IMR-90 (cell line): ENCODE measurements at places on chromosomes 12 and 14. TPM values are rescaled to one million over a fixed set of nuclear protein-coding genes. Genes with fewer than 3 reads are reported as not detected.

DNA sequence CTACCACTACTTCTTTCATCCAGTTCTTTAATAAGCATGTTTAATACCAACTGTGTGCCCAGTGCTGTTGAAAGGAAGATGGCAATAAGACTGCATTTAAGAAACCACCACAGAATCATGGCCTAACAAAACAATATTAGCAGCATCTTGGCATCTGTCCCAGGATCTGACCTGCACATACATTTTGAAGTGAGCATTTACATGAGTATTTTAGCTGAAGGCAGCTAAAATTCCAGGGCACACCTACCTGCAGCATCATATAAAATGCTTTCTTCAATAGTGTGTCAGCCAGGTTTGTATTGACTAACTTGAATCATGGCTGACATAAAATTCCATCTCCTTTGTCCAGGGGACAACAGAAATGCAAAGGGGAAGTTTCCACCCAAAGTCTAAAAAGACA, 65.0 kb upstream of the ARHGAP5 start:
- no peak overlapping the region for H3K4me3 ChIP-seq
- peaks cover 4% of the 10 kb centered on the region for H3K27me3 ChIP-seq
- H3K27ac ChIP-seq = no peak overlapping the region
- H3K36me3 ChIP-seq = no peaks in the 10 kb centered on the region

- no peak for DNase-seq
- H3K4me3 ChIP-seq = no peak overlapping the region
- no peak overlapping the region for H3K27ac ChIP-seq
- H3K36me3 ChIP-seq = no peaks in the 10 kb centered on the region
- no peaks in the 10 kb centered on the region; the same call in 1 of the 2 replicates for H3K27me3 ChIP-seq
Observed at GRCh38 chr12:95351748-95352147, 122.2 kb upstream of the METAP2 start.

DNA sequence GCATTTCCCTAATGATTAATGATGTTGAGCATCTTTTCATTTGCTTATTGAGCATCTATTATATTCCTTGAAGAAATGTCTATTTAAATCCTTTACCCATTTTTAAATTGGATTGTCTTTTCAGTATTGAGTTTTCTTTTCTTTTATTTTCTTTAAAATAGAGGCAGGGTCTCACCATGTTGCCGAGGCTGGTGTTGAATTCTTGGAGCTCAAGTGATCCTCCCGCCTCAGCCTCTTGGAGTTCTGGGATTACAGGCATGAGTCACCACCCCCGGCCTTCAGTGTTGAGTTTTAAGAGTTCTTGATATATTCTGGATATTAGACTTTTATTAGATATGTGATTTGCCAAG, 73.3 kb upstream of the HECTD1 start:
- H3K27me3 ChIP-seq = no peaks in the 10 kb centered on the region
- H3K27ac ChIP-seq = no peak overlapping the region
- DNase-seq = no peak

DNA sequence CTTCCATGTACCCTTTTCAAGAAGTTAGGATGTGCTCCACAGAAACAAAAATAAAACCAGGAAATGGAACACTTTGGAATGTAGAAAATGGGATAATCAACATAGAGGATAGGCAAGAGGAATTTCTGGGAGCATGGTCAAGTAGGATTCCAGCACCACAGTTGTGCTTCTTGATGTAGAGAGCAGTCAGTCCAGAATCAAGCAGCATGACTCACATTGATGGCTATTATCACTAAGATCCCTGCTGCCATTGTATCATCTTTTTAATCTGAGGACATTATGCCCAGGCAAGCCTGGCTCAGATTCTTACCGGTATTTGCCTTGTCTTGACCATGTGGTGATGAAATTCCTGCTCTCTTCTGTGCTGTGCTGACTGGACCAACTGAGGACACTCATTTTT, 5.7 kb downstream of the ETFRF1 start:
- peak; percentile 77 for DNase-seq
- H3K4me3 ChIP-seq = no peak overlapping the region
- H3K36me3 ChIP-seq = peaks cover 5% of the 10 kb centered on the region
- peak overlapping the region; percentile 53; the same call in 1 of the 2 replicates for H3K27ac ChIP-seq
- H3K27me3 ChIP-seq = no peaks in the 10 kb centered on the region
- H3K4me1 ChIP-seq = peaks cover 10% of the 10 kb centered on the region; the same call in 1 of the 2 replicates

- H3K36me3 ChIP-seq = no peaks in the 10 kb centered on the region
- peaks cover 16% of the 10 kb centered on the region for H3K27me3 ChIP-seq
- peaks cover 2% of the 10 kb centered on the region; the same call in 1 of the 2 replicates for H3K4me1 ChIP-seq
- H3K27ac ChIP-seq = no peak overlapping the region
Observed at GRCh38 chr14:36671149-36671548, 9.5 kb downstream of the PAX9 start.

DNA sequence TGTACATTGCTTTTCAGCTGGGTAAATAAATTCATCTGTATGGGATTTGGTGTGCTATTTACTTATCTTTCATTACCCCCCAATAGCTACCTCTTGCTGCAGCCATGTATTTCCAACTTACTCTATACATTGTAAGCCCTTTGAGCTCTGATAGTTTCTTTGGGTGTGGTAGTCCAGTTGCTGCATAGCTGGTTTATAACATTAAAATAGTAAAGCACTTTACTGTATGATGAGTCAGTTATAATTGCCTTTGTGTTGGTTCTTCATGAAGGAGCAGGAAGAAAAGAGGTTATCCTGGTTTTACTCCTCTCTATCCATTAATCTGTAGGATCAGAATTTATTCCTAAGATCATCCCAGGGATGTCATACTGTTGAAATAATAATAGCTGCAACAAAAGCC, 15.7 kb downstream of the TBC1D30 start:
- H3K27me3 ChIP-seq = peaks cover 8% of the 10 kb centered on the region
- no peak for DNase-seq
- H3K27ac ChIP-seq = no peak overlapping the region
- H3K36me3 ChIP-seq = no peaks in the 10 kb centered on the region
- no peaks in the 10 kb centered on the region for H3K4me1 ChIP-seq

- peak; percentile 32 for DNase-seq
- no peaks in the 10 kb centered on the region for H3K36me3 ChIP-seq
- no peak overlapping the region for H3K4me3 ChIP-seq
Observed at GRCh38 chr14:54299410-54300363, 97.1 kb upstream of the CDKN3 start.

GRCh38 chr14:79831195-79831892, 380.0 kb downstream of the DIO2 start:
- peak; percentile 86 for DNase-seq
- H3K27ac ChIP-seq = no peak overlapping the region
- H3K27me3 ChIP-seq = no peaks in the 10 kb centered on the region
- H3K36me3 ChIP-seq = no peaks in the 10 kb centered on the region

GRCh38 chr12:91622037-91622436, 439.4 kb upstream of the DCN start:
- no peak overlapping the region for H3K4me3 ChIP-seq
- no peaks in the 10 kb centered on the region; the same call in 1 of the 2 replicates for H3K27me3 ChIP-seq
- H3K4me1 ChIP-seq = no peaks in the 10 kb centered on the region
- no peaks in the 10 kb centered on the region for H3K36me3 ChIP-seq

DNA sequence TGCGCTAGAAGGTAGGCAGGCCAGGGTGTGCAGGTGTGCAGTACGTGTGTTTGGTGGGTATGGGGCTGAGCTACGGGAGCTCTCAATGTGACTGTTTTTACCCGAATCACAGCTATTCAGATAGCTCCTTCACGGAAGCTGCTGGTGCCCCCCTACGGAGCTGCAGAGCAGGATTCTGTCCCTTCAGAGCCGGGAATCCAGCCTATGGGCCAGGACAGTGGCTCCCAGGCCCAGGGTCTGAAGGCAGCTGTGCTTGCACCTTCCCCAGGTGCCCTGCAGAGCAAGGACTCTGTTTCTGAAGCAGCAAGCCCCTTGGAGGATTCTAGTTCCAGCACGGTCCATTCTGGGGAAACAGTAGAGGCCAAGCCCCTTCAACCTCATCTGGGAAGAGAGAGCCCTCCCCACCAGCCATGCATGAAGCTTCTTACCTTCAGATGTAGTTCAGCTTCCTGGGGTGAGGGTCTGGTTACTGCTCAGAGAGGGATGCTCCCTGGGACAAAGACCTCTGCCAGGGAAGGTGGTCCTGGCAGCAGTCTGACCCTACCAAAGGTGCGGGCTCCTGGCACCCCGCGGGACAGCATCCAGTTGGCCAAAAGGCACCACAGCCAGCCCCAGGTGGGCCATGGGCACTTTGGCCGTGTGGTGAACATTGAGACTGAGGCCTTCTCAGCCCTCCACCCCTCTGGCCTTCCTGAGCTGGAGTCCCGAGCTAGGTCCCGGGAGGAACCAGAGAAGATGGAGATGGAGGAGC, 29.1 kb downstream of the PLEKHH1 start:
- no peaks in the 10 kb centered on the region for H3K4me1 ChIP-seq
- peaks cover 4% of the 10 kb centered on the region; the same call in 1 of the 2 replicates for H3K27me3 ChIP-seq
- H3K27ac ChIP-seq = no peak overlapping the region
- H3K36me3 ChIP-seq = no peaks in the 10 kb centered on the region
- H3K4me3 ChIP-seq = no peak overlapping the region

- H3K4me3 ChIP-seq = no peak overlapping the region
- H3K4me1 ChIP-seq = no peaks in the 10 kb centered on the region; the same call in 1 of the 2 replicates
- no peak overlapping the region for H3K27ac ChIP-seq
- no peaks in the 10 kb centered on the region for H3K36me3 ChIP-seq
Observed at GRCh38 chr14:22386924-22387775, 201.9 kb downstream of the DAD1 start.

DNA sequence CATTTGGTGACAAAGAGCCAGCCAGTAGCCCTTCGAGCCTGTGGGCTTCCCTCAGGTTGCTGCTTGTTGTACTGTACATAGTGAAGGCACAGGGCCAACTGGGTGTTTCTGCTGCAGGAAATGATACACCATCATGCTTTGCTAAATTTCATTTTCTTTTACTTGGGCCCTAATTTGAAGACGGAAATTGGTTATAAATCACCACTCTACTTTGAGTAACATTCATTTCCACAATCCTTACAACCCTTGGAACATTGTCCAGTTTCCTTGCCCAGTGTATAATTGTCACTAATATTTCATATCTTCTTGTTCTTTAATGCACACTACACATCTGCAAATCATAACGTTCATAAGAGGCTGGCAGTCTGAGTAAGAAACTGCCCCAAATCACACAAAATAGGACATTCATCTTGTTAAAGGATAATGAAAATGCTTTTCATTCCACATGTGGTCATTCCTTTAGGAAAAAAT, 30.2 kb downstream of the MSRB3 start:
- DNase-seq = peak; percentile 45
- H3K36me3 ChIP-seq = peaks cover 2% of the 10 kb centered on the region
- no peaks in the 10 kb centered on the region for H3K27me3 ChIP-seq
- H3K4me1 ChIP-seq = peaks cover 16% of the 10 kb centered on the region
- H3K4me3 ChIP-seq = no peak overlapping the region
- H3K27ac ChIP-seq = peak overlapping the region; percentile 11; the same call in 1 of the 2 replicates

DNA sequence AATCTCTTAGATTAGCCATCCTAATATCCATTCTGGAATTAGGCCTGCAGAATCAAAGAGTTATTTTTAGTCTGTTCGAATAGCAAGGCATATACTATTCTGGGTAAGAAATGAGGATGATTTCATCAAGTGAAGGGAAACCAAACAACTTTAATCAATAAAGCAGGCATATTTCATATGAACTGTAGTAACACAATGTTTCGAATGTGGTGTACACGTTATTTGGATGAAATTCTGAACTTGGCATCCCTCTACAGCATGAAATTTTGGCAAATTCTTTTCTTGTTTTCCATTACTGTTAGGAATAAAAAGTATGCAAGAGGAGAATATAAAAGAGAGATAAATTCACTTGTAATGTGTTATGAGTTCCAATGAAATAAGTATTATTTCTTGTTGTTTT, 1233.3 kb upstream of the SEL1L start:
- no peak for DNase-seq
- H3K4me1 ChIP-seq = no peaks in the 10 kb centered on the region
- no peaks in the 10 kb centered on the region for H3K36me3 ChIP-seq
- no peak overlapping the region for H3K4me3 ChIP-seq

DNA sequence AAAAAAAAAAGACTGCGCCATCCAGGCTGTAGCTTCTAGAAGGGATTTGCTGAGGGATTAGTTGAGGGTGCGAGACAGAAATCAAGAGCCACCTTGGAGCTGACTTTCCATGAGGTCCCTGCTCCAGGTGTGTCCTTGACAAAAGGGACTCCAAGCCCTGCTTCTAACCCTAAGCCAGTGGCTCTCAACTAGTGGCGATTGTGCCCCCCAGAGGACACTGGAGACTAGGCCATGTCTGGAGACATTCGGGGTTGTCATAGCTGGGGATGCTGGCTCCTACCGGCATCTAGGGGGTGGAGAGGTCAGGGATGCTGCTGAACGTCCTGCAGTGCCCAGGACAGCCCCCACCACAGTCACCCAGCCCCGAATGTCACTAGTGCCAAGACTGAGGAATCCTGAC, 40.6 kb downstream of the SPRING1 start:
- H3K27ac ChIP-seq = no peak overlapping the region
- no peaks in the 10 kb centered on the region; the same call in 1 of the 2 replicates for H3K4me1 ChIP-seq
- H3K36me3 ChIP-seq = no peaks in the 10 kb centered on the region
- no peak for DNase-seq
- H3K4me3 ChIP-seq = no peak overlapping the region

DNA sequence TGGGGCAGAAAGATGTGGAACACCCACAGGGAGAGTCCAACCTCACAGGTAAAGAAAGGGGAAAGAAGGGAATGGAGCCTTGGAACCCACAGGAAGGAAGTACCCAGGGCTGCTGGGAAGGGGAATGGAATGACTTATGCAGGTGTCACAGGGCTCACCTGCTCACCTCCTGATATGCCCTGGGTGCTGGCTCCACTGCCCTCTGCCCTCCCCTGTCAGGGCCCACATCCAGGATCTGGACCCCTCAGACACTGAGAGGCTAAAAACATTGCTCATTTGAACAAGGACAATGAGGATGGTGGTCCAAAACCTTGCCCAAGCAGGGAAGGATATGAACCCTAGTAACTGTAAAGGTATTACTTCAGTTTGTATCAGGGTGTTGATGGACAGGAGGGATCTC, 19.3 kb downstream of the ZBTB39 start:
- no peak overlapping the region for H3K4me3 ChIP-seq
- H3K36me3 ChIP-seq = no peaks in the 10 kb centered on the region
- DNase-seq = no peak
- H3K27ac ChIP-seq = no peak overlapping the region
- H3K27me3 ChIP-seq = peaks cover 2% of the 10 kb centered on the region; the same call in 1 of the 2 replicates

GRCh38 chr14:104924421-104925213, at the start of gene PLD4:
PLD4 (plus strand) TSS chr14:104924879; CDS start chr14:104927141, 2,262 bp downstream.
- H3K4me1 ChIP-seq = no peaks in the 10 kb centered on the region
- no peak for DNase-seq
- H3K27me3 ChIP-seq = peaks cover 11% of the 10 kb centered on the region
- no peaks in the 10 kb centered on the region for H3K36me3 ChIP-seq
- H3K27ac ChIP-seq = no peak within 1 kb of the TSS
- no peak within 1 kb of the TSS for H3K4me3 ChIP-seq

GRCh38 chr12:76288218-76288617, 60.0 kb downstream of the BBS10 start:
- DNase-seq = no peak
- H3K36me3 ChIP-seq = no peaks in the 10 kb centered on the region
- H3K27me3 ChIP-seq = no peaks in the 10 kb centered on the region
- H3K27ac ChIP-seq = no peak overlapping the region
- peaks cover 12% of the 10 kb centered on the region for H3K4me1 ChIP-seq

NRL gene
- total RNA-seq = 0.18 and 0.28 TPM in 2 replicates

RNASE7 gene
- total RNA-seq = not detected in 2 replicates

DPY19L2 gene
- total RNA-seq = 0.90 and 1.4 TPM in 2 replicates

KRT2 gene
- total RNA-seq = not detected in 2 replicates

FITM1 gene
- not detected in 2 replicates for total RNA-seq

SIX6 gene
- total RNA-seq = not detected in 2 replicates
